ENCODE measurements at places on chromosomes 13 and 19.

GRCh38 chr13:72849571-72849970 lies 67.6 kb downstream of the PIBF1 start:
- DNase-seq = no peak

DNA sequence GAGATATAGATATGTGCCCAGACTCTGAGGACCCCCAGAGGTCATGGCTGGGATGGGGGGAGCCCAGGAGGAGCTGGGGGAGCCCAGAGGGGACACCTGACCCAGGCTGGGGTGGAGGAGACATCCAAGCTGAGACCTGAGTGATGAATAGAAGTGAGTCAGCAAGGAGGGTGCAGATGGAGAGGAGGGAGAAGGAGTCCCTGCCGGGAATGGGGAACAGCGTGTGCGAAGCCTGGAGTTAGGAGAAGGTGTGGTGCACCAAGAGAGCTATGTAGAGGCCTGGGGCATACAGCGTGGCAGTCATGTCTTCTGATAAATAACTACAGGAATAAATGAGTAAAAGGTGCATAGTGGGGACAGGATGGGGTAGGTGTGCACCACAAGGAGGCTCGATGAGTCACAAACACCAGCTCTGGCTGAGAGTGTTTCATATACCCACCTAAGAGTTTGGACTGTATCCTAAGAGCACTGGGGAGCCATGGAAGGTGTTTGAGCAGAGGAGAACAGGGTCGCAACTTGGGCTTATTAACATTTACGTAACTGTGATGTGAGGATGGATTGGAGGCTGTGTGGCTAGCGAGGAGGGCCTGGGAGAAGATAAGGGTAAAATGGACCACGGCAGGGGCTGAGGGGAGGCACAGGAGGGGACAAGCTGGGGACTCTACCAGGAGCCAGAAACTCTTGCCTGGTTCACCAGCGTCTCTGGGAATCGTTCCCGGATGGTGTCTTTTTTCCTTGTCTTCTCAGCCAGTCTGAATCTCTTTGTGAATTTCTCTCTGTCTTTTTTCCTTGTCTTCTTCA lies 1.4 kb downstream of the CEACAM18 start:
- DNase-seq = no peak

- DNase-seq = no peak
Measured at GRCh38 chr19:19744641-19745040, 11.7 kb upstream of the ZNF14 start.

DNA sequence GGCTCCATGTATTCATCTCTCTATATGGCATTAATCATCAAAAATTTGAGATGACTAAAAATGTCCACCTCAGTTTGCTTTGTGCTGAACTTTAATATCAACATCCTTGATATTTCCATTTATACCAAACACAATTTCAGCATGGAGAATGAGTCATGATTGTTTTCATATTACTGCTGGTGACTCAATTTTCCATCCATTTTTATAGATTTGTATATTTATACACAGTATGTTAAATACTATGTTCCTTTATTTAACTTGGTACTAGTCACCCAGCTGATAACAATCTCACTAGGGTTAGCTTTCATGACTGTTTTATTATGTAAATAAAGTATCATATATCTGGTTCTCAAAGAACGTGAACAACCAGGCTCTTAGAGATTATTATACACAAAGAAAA lies 1255.1 kb downstream of the SLITRK1 start:
- DNase-seq = no peak

- no peak for DNase-seq
Measured at GRCh38 chr19:3625996-3626472, 556 bp downstream of the CACTIN start.

DNA sequence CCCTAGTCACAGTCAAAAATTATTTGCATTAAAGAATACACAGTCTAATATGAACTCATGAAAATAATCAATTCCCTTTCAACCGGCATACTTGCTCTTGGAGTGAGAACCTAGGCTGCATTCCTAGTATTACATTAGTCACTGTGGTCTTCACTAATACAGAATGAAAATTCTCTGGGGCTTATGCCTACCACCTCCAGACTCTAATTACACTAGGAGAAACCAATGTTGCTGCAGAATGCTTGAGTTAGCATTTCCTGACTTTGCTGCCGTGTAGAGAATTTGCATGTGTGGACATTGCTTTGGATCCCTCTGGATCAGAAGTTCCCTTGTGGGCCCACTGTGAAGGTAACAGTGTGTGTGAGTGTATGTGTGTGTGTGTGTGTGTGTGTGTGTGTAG lies 87.8 kb downstream of the CCNA1 start:
- DNase-seq = no peak

- DNase-seq = no peak
Measured at GRCh38 chr19:6663236-6664201, 6.4 kb downstream of the TNFSF14 start.

DNA sequence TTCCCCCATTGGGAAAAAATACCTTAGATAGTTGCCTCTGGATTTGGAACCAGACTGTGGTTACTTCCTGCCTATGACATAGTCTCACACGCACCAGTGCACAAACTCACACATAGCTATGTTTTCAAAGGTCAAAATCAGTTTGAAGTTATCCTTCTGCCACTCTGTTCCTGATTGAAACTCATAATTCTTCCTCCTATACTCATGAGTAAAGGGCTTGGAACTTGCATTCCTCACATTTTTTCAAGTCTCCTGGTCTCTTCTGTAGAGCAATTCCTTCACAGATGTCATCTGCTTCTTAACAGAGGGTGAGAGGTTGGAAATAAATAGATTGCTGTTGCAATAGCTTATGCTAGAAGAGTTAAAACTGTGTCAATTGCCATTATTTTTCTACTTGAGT lies 18.6 kb upstream of the POSTN start:
- DNase-seq = no peak

GRCh38 chr19:28065026-28065425 lies 1147.9 kb downstream of the UQCRFS1 start:
- DNase-seq = no peak

DNA sequence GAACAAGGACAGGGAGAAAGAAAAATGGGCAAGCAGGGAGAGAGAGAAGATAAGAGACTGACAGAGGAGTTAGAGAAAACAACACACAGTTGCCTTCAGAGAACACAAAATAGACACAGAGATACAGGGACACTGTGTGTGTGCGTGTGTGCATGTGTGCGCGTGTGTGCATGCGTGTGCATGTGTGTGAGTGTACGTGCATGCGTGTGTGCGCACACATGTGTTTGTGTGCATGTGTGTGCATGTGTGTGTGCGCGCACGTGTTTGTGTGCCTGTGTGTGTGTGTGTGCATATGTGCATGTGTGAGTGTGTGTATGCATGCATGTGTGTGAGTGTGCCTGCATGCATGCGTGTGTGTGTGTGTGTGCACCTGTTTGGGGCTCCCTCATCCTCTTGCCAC lies 5.9 kb upstream of the PLAUR start:
- DNase-seq = no peak

DNA sequence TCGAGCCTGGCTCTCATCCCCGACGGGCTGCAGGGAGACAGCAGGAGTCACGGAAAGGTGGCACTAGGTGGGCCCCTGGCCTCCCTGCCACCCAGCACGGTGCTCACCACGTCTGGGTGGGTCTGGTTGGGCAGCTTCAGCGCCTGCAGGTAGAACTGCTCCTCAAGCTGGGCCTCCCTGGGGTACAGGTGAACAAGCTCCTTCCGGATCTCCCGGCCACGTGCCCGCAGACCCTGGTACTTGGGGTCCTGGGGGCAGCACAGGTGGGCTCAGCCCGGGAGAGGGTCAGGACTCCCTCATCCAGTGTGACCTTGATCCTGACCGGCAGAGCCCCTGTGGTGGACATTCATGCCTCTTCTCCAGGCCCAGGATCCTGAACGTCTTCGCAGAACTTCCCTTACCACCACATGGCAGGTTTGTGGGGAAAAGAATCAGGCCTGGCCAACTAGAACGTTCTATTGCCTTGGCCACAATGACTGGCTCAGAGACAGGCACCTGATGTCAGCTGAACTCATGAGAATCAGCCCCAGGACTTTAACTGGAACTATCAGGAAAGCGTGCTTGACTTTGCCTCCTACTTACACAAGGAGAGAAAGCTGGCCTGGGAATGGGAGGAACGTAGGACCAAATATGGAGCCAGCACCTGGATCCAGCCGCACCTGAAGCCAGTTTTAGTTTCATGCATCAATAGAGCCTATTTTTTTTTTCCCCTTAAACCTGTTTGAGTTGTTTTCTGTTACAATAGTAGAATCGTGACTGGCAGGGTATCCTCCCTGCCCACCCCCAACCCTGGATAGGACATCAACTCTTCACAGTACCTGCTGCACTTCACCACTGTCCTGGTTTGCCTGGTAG lies 8.9 kb downstream of the SARS2 start:
- DNase-seq = no peak

- DNase-seq = no peak
Measured at GRCh38 chr19:46390121-46390858, 23.1 kb downstream of the CCDC8 start.

- DNase-seq = no peak
Measured at GRCh38 chr13:23087880-23088279, 92.9 kb upstream of the SGCG start.

DNA sequence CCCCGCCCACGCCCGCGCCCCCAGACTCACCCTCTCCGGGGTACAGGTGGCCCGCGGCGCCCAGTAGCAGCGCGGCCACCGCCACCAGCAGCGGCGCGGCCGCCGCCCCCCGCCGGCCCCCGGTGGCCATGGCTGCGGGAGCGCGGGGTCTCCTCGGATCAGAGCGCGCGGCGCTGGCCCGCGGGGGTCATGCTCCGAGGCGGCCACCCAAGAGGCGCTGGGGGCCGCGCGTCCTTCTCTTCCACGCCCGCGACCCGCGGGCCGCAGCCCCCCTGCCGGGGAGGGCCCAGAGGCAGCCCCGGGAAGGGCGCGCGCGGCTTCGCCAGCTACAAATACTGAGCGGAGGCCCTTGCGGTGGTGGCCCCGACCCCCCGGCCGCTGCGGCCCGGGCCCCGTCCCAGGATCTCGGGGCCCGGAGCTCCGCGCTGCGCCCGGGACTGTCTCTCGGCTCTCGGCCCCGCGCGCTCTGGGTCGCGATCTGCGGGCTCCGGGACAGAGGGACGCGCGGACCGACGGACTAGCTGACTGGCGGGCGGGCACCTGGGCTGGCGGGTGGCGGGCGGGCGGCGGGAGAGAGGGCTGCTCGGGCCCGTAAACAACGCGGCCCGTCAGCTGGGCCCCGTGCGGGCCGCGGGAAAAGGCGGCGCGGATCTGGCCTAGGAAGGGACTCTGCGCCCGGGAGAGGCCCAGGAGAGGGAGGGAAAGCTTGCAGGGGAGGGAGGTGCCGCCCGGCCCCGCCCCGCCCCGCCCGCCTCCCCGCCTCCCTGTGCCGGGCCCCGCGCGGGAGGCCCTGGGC lies at the start of gene INSR:
Gene INSR (minus strand): TSS at position 653 of the 796 bp plus-strand sequence. CDS start 523 bp downstream, at position 130.
- peak; percentile 30 for DNase-seq

GRCh38 chr13:91902291-91902690 lies 503.9 kb downstream of the GPC5 start:
- DNase-seq = no peak

DNA sequence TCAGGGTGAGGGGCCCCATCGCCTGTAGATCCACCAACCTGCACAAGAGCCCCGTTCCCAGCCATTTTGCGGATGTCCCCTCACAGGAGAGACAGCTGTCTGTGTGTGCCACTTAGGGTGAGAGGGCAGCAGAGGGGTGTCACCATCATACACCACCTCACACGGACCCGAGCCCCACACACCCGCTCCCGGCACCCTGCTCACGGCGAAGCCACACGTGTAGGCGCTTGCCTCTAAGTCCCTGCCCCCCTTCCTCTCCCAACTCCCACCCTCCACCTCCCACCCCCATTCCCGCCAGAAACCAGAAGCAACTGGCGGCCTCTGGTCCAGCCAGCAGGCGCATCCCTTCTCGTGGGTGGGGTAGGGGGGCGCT lies 4.0 kb upstream of the DPF1 start:
- no peak for DNase-seq

- no peak for DNase-seq
Measured at GRCh38 chr19:16544473-16545231, 2.4 kb upstream of the CHERP start.

DNA sequence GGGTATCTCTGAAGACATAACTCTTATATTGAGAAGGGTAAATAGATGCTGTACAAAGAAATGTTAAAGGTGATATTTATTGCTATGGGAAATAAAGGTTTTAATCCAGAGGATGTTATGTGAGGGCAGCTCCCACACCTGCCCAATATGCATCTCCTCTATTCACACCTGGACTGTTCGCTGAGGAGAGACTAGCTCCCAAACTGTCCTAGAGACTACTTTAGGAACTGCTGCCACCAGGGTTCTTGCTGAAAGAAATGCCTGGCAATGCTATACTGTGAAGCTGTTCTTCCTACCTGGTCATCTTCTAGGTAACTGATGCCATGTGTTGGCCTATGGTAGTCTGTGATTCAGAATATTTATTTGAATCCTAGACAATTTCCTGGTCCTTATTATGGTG lies 1421.5 kb upstream of the SPRY2 start:
- DNase-seq = no peak

DNA sequence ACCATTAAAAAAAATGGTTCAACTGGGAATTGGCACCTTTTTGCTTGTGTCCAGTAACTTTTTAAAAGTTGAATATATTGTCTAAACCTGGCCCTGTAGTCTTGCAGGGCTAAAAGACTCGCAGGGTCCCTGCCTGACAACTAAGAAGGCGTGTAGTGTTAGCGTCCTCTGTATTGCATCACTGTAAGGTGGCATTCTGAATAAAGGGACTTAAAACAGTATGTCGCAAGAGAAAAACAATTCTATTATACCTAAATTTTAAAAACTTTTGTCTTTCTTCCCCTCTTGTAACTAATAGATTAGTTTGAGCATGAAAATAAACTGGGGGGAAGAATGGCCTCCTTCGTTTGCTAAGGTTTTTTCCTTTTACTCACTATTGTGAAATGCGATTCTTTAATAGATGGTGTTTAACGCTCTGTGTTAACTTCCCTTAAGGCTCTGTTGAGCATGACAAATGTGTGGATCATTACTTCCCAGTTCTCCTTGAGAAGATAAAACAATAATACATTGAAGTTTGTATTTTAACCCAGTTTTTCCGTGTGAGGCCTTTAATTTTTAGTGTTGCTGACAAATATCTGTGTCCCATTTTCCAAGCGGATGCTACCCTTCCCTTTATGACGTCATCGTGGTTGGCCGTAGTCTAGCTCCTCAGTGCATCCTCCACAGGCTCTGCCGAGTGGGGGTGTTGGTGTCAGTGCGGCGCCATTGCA lies 134.6 kb downstream of the KATNAL1 start:
- DNase-seq = no peak

- no peak for DNase-seq
Measured at GRCh38 chr19:5826531-5827341, 12.8 kb downstream of the FUT6 start.
